ENCODE measurements at places on chromosomes 3 and 15.
A peak's percentile ranks its signal among the peaks of the same experiment; 100 is the strongest.

- H3K27me3 ChIP-seq = no peaks in the 10 kb centered on the region
- peaks cover 4% of the 10 kb centered on the region for H3K36me3 ChIP-seq
- H3K27ac ChIP-seq = peak overlapping the region; percentile 97
- DNase-seq = peak; percentile 82
Measured at GRCh38 chr15:67085818-67086636, 20.6 kb downstream of the SMAD3 start.

DNA sequence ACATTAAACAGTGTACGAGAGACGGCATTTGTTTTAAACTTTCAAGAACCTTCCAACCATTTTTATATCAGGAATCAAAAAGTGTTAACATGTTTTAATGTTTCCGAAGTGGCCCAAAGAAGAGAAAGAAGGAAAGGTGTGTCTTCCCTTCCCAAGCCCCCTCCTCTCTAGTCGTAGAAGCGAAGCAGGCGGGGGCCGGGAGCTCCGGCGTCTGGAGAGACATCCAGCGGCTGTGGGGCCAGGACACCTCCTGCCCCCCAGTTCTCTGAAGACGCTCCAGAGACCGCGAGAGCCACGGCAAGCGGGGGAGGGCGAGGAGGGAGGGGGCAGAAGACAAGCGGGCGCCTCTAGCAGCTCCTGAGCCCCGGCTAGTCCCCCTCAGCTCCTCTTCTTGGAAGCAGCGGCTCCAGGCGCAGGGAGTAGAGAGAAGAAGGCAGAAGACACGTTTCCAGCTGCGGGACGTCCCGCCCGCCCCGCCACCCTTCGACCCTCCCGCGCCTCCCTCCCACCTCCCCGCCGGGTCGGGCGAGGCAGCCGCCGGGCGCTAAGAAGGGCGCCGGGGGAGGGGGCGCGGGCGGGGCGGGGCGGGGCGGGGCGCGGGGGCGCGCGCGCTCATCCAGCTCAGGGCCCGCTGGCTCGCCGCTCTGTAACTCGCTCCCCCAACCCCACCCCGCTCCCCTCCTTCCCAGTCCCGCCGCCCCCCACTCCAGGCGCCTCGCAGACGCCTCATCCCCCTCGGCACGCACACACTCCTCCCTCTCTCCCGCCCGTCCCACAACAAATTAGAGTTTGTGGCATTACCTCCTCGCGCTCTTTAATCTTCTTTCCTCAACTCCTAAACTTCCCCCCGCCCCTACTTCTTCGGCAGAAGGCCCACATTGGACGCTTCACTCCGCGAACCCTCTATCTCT, at the start of gene ZBTB20:
TSS of gene ZBTB20 (minus strand) at position 871 of the 911 bp plus-strand sequence.
- peak within 1 kb of the TSS; percentile 97 for H3K27ac ChIP-seq
- H3K36me3 ChIP-seq = peaks cover 2% of the 10 kb centered on the region
- H3K4me3 ChIP-seq = peak within 1 kb of the TSS; percentile 86
- peak; percentile 83 for DNase-seq

- no peaks in the 10 kb centered on the region for H3K4me1 ChIP-seq
- H3K27me3 ChIP-seq = no peaks in the 10 kb centered on the region
- H3K4me3 ChIP-seq = no peak overlapping the region
- H3K27ac ChIP-seq = no peak overlapping the region
- no peaks in the 10 kb centered on the region for H3K36me3 ChIP-seq
Measured at GRCh38 chr3:132228923-132229322, 88.3 kb upstream of the ACP3 start.

DNA sequence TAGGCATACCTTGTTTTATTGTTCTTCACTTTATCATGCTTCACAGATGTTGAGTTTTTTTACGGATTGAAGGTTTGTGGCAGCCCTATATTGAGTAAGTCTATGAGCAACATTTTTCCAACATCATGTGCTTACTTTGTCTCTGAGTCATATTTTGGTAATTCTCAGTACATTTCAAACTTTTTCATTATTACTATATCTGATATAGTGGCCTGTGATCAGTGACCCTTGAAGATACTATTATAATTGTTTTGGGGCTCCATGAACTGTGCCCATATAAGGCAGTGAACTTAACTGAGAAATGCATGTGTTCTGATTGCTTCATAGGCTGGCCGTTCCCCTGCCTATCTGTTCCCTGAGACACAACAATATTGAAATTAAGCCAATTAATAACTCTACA, 42.8 kb upstream of the NSMCE3 start:
- no peaks in the 10 kb centered on the region for H3K36me3 ChIP-seq
- DNase-seq = no peak
- H3K4me1 ChIP-seq = peaks cover 14% of the 10 kb centered on the region
- H3K27ac ChIP-seq = no peak overlapping the region
- H3K27me3 ChIP-seq = no peaks in the 10 kb centered on the region
- no peak overlapping the region for H3K4me3 ChIP-seq

DNA sequence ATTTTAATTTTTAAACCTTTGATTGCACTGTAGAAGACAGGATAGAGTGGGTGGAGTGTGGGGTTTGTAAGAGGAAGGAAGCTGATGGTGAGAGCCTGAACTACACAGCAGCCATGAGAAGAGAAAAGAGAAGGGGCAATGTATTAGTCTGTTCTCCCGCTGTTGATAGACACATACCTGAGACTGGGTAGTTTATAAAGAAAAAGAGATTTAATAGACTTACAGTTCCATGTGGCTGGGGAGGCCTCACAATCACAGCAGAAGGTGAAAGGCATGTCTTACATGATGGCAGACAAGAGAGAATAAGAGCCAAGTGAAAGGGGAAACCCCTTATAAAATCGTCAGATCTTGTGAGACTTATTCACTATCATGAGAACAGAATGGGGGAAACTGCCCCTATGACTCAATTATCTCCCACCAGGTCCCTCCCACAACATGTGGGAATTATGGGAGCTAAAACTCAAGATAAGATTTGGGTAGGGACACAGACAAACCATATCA, 37.3 kb downstream of the STARD5 start:
- H3K4me3 ChIP-seq = peak overlapping the region; percentile 28
- no peaks in the 10 kb centered on the region for H3K36me3 ChIP-seq
- H3K27me3 ChIP-seq = no peaks in the 10 kb centered on the region
- H3K4me1 ChIP-seq = peaks cover 65% of the 10 kb centered on the region
- peak; percentile 77 for DNase-seq

GRCh38 chr3:3847994-3848922, 49.0 kb downstream of the LRRN1 start:
- no peaks in the 10 kb centered on the region for H3K27me3 ChIP-seq
- no peak overlapping the region for H3K27ac ChIP-seq
- H3K4me1 ChIP-seq = peaks cover 3% of the 10 kb centered on the region
- H3K36me3 ChIP-seq = no peaks in the 10 kb centered on the region
- no peak overlapping the region for H3K4me3 ChIP-seq

DNA sequence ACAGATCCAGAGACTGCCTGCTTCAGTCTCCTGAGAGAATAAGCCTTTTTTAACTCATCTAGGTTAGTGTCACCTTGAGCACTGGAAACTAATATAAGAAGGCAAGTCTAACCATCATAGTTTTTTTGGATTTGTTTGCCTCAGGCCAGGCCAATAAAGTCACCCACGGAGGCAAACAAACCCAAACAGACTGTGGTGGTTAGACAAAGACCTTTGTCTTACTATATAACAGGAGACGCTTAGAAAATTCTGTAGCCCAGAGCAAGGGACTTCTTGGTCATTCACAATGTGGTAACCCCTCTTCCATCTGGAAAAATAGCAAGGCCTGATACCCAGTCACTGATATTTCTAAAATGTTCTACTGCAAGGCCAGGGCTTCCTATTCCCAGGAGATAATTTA, 45.3 kb upstream of the PPP2R3A start:
- H3K36me3 ChIP-seq = no peaks in the 10 kb centered on the region
- H3K4me1 ChIP-seq = no peaks in the 10 kb centered on the region
- no peak overlapping the region for H3K27ac ChIP-seq
- no peak for DNase-seq
- no peaks in the 10 kb centered on the region for H3K27me3 ChIP-seq
- no peak overlapping the region for H3K4me3 ChIP-seq

- no peaks in the 10 kb centered on the region for H3K36me3 ChIP-seq
- H3K4me1 ChIP-seq = no peaks in the 10 kb centered on the region
- no peak for DNase-seq
- no peak overlapping the region for H3K27ac ChIP-seq
Measured at GRCh38 chr3:72872183-72872582, 15.7 kb upstream of the GXYLT2 start.

GRCh38 chr15:98771541-98771940, 123.2 kb downstream of the IGF1R start:
- no peaks in the 10 kb centered on the region for H3K36me3 ChIP-seq
- H3K27ac ChIP-seq = no peak overlapping the region
- no peak for DNase-seq
- no peak overlapping the region for H3K4me3 ChIP-seq

GRCh38 chr3:146542978-146543377, 1.4 kb downstream of the PLSCR1 start:
- peaks cover 45% of the 10 kb centered on the region for H3K4me1 ChIP-seq
- no peaks in the 10 kb centered on the region for H3K27me3 ChIP-seq
- peak; percentile 7 for DNase-seq
- no peak overlapping the region for H3K27ac ChIP-seq
- peak overlapping the region; percentile 90 for H3K4me3 ChIP-seq
- H3K36me3 ChIP-seq = no peaks in the 10 kb centered on the region

DNA sequence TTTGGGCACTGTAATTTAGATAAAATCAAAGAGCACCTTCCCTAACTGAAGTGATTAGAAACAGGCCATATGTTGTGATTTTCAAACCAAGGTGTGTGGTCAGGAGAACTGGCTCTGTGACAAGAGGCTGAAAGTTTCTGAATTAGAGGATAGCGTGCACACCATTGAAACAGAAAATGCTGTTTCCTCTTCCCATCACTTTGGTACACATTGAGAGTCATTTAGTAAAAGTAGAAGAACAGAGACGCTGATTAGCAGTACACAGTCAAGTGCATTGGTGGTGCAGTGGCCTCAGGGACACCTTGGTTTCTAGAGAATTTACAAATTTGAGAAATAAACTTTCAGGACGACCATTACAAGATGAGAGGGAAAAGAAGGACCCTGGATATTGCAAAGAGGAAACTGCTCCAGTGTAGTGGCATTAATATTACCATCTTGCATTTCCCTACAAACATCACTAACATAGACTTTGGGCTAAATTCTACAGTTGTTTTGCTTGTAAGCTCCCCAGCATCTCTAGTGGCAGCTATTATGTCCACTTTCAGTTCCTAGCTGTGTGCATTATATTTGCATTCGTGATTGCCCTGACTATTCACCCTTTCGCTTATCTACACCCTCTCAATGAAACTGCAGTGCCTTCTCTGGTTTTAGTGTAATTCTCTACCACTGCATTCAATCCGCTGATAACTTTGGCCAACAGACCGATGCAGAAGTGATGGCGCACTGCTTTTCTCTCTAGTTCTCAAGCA, 728.1 kb upstream of the GRM7 start:
- H3K27me3 ChIP-seq = no peaks in the 10 kb centered on the region
- no peaks in the 10 kb centered on the region for H3K36me3 ChIP-seq
- DNase-seq = no peak
- no peak overlapping the region for H3K4me3 ChIP-seq
- H3K4me1 ChIP-seq = no peaks in the 10 kb centered on the region

DNA sequence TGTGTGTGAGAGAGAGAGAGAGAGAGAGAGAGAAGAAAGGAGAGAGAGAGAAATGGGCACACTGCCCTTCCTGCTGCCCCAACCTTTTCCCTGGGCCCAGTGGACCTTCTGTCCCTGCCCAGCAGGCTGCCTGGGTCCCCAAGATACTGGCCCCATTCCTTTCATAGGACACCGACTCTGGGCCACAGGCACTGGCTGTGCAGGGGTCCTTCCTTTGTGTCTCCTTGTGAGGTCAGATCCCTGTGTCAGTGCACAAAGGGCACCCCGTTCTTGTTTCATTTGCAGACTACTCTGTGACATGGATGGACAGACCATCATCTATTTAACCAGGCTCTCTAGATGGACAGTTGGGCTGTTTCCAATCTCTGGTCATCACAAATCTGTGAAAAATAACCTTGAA, 21.3 kb upstream of the KLF13 start:
- no peaks in the 10 kb centered on the region for H3K27me3 ChIP-seq
- no peaks in the 10 kb centered on the region for H3K36me3 ChIP-seq
- no peak overlapping the region for H3K4me3 ChIP-seq
- DNase-seq = no peak

GRCh38 chr3:195556390-195556789, 13.3 kb upstream of the PPP1R2 start:
- H3K4me3 ChIP-seq = no peak overlapping the region
- H3K27me3 ChIP-seq = no peaks in the 10 kb centered on the region
- H3K36me3 ChIP-seq = no peaks in the 10 kb centered on the region

- H3K27ac ChIP-seq = no peak overlapping the region
- DNase-seq = no peak
- H3K4me3 ChIP-seq = no peak overlapping the region
- peaks cover 6% of the 10 kb centered on the region for H3K4me1 ChIP-seq
- peaks cover 2% of the 10 kb centered on the region for H3K36me3 ChIP-seq
- H3K27me3 ChIP-seq = no peaks in the 10 kb centered on the region
Measured at GRCh38 chr15:30905821-30906220, 2.1 kb downstream of the FAN1 start.

- H3K27ac ChIP-seq = no peak overlapping the region
- H3K4me3 ChIP-seq = no peak overlapping the region
- H3K4me1 ChIP-seq = no peaks in the 10 kb centered on the region
- no peaks in the 10 kb centered on the region for H3K27me3 ChIP-seq
- H3K36me3 ChIP-seq = peaks cover 4% of the 10 kb centered on the region
Measured at GRCh38 chr3:16395212-16395611, 118.3 kb downstream of the RFTN1 start.

DNA sequence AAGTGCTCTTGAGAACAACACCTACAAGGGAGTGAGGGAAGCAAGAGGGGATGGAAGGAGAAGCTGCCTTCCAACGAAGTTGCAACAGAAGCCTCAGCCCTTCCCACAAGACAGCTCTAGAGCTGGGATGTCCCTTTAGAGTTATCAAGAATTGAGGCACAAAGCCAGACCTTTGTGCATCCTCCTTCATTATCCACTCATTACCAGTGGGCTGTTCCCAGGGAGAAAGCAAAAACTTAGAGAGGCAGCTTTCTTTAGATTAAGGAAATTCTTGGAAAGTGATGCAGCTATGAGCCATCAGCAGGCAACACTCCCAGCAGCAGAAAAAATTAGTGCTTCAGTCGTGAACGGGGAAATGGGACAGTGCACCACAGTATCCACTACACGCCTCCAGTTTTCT, 10.6 kb upstream of the CD96 start:
- peak; percentile 1 for DNase-seq
- no peaks in the 10 kb centered on the region for H3K36me3 ChIP-seq
- H3K27me3 ChIP-seq = no peaks in the 10 kb centered on the region

GRCh38 chr3:111803123-111803593, 55.9 kb upstream of the PHLDB2 start:
- H3K27me3 ChIP-seq = no peaks in the 10 kb centered on the region
- H3K36me3 ChIP-seq = no peaks in the 10 kb centered on the region
- no peaks in the 10 kb centered on the region for H3K4me1 ChIP-seq
- no peak overlapping the region for H3K27ac ChIP-seq

GRCh38 chr3:112811131-112811884, 35.4 kb downstream of the CD200R1L start:
- H3K27ac ChIP-seq = no peak overlapping the region
- H3K36me3 ChIP-seq = no peaks in the 10 kb centered on the region
- peaks cover 30% of the 10 kb centered on the region for H3K4me1 ChIP-seq
- H3K27me3 ChIP-seq = no peaks in the 10 kb centered on the region

- H3K4me3 ChIP-seq = no peak overlapping the region
- DNase-seq = no peak
- peaks cover 13% of the 10 kb centered on the region for H3K4me1 ChIP-seq
- no peaks in the 10 kb centered on the region for H3K36me3 ChIP-seq
- no peak overlapping the region for H3K27ac ChIP-seq
Measured at GRCh38 chr15:38130740-38131498, 121.7 kb upstream of the SPRED1 start.

GRCh38 chr15:64311566-64311965, 44.4 kb downstream of the CSNK1G1 start:
- H3K27me3 ChIP-seq = no peaks in the 10 kb centered on the region
- H3K4me3 ChIP-seq = no peak overlapping the region
- no peaks in the 10 kb centered on the region for H3K36me3 ChIP-seq
- no peaks in the 10 kb centered on the region for H3K4me1 ChIP-seq
- DNase-seq = no peak

Data from B cell (primary cell).